Uterus (tissue), 4 donors: ENCODE measurements at places on chromosomes 5 and 9. TPM values are rescaled to one million over a fixed set of nuclear protein-coding genes. Genes with fewer than 3 reads are reported as not detected.

Gene CENPP
- 12.0 TPM for total RNA-seq

Gene AHRR
- total RNA-seq, result 9.1 TPM

Gene PCDHGB3
- total RNA-seq, result 0.59 TPM

Gene GKAP1
- 4.9 TPM for total RNA-seq

Gene TAF1L
- total RNA-seq, result 0.07 TPM

Gene SMIM33
- total RNA-seq, result not detected

Gene SYK
- total RNA-seq, result 10.6 TPM

Gene CCNO
- not detected for total RNA-seq
